ENCODE measurements at places on chromosomes 13 and 19.

- no peak for DNase-seq
Measured at GRCh38 chr13:33072282-33072681, 56.1 kb downstream of the KL start.

DNA sequence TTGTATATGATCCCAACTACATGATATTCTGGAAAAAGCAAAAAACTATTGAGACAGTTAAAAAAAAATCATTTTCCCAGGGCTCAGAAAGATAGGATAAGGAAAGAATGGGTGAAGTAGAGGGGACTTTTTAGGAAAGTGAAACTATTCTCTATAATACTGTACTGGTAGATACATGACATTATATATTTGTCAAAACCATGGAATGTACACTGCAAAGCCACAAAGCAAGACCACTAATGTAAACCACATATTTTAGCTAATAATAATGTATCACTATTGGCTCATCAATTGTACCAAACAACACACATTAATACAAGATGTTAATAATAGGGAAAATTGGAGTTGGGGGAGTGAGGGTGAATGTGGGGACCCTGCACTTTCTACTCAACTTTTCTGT is 182.6 kb downstream of the EFNB2 start:
- peak; percentile 69 for DNase-seq

DNA sequence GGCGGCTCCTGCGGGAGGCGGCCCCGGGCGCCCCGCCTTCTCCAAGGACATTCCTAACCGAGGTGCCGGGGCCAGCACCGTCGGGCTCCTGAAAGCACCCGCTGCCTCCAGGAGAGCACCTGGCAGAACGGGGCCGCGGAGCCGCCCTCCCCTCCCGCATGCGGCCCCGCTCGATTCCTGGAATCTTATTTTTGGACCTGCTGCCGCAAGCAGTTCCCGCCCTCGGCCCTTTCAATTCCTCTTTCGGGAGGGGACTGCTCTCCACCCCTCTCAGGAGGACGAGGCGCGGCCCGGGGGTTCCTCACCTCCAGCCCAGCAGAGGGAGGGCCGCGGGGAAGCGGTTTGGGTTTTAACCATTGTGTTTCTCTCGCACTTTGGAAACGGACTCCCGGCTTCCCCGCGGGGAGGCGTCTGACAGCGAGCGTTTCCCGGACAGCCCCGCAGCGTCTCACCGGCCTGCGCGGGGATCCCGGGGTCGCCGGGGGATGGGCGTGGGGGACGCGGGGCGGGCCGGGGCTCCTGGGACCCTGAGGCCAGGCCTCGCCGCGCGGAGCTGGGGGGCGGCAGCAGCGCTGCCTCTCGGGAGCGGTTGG is 849 bp downstream of the GAS6 start:
- DNase-seq: no peak

- DNase-seq: no peak
Measured at GRCh38 chr19:21028969-21029268, 8.5 kb downstream of the ZNF430 start.

- DNase-seq: no peak
Measured at GRCh38 chr13:49429121-49429520, 14.7 kb downstream of the CAB39L start.

Measured in IMR-90 (cell line).